ENCODE measurements at places on chromosomes 3 and 15. TPM values are rescaled to one million over a fixed set of nuclear protein-coding genes. Genes with fewer than 3 reads are reported as not detected.

DNA sequence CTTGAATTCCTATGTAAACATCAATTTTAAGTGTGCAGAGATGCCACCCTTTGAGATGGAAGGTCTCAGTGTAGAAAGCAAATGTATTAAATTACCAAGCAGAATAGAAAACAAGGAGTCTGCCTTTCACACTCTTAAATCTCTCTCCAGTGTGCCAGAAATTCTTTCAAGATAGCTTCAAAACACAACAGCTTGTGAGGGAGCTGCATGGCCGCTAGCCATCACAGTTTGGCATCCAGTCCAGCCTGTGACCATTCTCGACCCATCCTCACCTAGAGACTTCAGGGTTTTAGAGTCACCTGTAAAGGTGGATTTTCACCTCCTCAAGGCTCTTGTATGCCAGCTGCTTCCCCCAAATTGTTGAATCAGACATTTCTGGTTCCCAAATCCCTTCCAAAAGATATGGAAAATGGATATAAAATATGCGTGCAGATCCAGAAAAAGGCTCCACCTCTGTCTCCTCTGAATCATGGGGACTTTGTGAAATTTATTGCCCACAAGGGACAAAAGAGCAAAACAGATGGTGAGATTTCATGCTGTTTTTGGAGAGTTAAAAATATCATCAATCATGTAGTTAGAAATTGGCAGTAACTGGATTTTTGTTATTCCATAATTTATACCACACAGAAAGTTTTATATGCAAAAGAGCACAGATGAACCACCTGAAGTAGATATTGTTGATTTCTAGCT lies 114.2 kb upstream of the THRB start:
- peak; percentile 16 for DNase-seq

The EFCC1 gene
- total RNA-seq, result 0.41 TPM

DNA sequence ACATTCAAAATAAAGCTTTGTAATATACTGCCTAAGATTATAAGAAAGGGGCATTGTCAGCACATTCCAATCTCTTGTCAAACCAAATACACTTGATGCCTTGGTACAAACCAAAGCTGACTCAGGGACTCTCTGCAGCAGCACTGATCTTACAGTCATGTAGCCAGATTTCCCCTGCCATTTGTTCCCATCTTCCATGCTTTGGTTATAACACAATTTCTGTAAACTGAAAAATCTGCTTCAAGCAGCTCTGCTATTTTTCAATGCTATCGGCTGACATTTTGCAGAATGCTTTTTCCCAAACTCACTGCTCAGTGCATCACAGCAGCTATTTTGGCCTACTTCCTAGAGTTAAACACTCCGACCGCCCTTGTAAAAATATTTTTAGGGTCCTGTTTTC lies 18.2 kb downstream of the PLOD2 start:
- DNase-seq, result no peak

The ACTRT3 gene
- total RNA-seq, result 0.88 TPM

DNA sequence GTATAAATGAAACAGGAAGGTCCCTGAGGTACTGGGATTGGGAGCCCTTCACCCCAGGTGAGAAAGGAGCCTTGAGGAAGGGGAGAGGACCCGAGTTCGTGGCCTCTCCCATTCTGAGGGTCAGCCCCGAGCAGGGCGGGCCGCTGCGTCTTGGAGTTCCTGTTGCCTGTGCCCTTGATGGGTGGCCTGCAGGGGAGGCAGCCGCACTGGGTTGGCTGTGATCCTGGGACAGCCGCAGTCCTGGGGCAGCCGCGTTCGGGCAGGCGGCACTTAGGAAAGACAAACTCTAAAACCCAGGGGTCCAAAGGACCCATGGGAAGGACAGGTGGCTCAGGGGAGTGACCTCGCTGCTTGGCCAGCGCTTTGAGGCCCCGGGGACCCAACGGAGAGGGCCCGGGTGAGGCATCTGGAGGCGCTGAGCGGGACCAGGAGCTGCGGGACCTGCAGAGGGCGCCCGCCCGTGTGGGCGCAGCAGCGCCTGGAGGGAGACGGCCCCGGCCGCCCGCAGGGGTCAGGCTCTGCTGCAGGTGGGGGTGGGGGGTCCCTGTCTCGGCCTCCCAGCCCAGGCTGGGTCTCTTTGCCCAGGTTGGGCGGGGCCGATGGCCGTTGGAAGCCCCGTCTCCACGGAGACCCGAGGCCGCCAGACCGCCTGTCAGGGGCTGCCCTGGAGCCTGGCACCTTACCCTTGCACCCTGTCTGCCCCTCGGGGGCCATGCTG lies 65.1 kb downstream of the HMCES start:
- no peak for DNase-seq

DNA sequence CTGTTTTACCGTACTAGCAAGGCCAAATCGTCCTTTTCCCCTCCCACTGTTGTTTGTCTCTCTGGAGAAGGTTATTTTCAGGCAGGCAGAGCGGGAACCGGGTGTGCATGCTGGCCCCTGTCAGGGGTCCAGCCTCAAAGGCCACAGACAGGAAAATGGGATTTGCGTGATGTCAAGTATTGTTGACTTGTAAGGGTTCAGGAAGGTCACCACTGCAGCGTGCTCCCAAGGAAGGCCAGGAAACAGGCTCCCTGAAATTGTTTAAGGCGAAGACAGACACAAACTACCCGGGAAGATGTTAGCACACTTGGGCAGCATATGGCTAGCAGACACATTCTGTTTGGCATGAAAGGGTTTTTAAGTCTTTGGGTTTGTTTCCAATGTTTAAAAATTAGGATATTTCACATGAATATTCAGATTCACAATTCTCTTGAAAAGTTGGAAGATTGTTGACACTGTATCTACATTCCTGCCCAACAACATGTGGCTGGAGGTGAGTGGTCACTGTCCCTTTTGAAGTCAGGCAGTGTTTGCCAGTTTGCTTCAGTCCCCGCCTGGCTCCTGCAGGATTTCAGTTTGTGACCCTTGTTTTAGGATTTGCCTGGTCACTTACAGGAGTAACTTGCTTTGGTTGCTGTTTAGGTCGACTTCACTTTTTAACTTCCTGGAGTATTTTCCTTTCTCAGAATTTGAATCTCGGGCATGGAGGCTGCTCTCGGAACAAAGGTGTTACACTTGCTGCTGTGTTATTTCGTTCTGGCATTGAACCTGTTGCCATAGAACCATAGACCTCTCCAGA lies 90.4 kb downstream of the BDH1 start:
- no peak for DNase-seq

DNA sequence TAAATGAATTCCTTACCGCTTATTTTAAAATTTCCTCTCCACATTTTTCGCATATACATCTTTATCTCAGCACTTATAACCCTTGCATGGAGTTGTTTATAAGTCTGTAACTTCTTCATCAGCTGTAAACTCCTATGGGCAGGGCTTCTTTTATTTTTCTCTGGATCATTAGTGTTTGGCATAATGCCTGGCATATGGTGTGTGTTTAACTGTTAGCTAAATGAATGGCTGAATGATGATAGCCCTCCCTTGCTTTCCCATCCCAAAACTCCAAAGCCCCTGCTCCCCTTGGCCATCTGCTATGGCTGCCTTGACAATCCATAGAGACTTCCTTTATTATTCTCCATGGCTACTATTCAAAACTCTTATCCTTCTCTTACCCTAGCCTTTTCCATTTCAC lies 48.1 kb upstream of the SEMA6D start:
- no peak for DNase-seq

DNA sequence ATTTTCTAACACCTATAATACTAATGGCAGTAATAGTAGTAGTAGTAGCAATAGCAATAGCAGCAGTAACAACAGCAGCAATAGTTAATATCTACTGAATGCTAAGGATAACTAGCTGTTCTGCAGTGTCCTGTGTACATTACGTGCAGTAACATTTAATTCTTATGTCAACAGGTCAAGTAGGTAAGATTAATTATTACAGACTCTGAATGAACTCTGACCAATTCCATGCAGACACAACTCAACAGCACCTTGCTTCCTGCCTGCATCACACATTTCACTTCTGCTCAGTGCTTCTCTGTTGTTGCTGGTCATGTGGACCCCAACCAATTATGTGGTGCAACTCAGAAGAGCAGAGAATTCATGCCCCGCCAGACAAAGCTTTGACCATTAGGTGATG lies 39.9 kb upstream of the ARHGEF26 start:
- no peak for DNase-seq

DNA sequence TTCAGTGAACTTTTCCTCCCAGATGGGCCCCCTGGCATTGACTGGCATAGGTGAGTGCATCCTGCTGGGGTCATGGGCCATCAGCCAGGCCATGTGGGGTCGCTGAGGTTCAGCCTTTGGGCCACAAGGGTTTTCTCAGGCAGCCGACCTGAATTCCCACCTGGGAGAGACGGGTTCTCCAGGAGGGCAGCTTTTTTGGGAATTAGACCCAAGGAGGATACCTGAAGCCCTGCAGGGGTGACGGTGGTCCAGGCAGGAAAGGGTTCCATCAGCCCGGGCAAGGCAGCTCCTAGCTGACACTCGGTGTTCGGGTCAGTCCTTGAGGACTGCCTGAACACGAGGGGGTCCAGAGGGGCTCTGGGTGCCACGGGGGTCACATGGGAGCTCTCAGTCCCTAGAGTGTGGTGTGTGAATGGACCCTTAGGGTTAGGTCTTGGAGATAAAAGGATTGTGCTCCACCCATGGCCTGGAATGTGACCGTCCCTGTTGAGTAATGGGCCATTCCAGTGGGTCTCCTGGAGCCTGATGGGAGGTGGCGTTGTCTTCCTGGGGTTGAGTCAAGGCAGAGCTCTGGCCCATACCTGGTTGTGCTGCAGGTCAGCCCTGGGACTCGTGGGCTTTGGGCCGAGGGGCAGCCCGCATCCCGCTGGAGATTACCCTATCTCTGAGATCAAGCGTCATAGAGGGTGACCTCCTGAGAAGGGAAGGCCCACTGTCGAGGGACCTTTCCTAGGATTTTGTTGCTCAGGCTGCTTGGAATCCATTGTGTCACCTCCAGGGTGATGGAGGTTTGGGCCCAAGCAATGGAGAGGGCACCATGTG lies 192.8 kb downstream of the UBE3A start:
- no peak for DNase-seq

GRCh38 chr3:138479438-138479863 lies 45.0 kb downstream of the ESYT3 start:
- DNase-seq, result no peak

DNA sequence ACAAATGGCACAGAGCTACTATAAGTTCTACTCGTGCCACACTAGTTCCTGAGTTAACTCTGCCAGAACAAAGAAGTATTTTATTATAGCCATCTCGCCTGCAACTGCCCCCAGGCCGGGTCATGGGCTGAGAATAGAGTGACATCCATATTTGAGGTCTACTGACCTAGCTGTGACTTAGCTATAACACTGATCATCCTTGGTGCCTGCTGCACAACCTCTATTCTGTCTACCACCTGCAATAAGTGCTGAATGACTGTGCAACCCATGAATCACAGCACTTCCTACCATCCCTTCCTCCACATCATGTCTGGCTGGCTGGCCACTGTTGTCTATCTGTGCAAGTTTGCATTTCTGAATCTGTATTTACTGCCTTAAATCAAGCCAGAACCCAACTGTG lies 506.5 kb upstream of the TBL1XR1 start:
- no peak for DNase-seq

DNA sequence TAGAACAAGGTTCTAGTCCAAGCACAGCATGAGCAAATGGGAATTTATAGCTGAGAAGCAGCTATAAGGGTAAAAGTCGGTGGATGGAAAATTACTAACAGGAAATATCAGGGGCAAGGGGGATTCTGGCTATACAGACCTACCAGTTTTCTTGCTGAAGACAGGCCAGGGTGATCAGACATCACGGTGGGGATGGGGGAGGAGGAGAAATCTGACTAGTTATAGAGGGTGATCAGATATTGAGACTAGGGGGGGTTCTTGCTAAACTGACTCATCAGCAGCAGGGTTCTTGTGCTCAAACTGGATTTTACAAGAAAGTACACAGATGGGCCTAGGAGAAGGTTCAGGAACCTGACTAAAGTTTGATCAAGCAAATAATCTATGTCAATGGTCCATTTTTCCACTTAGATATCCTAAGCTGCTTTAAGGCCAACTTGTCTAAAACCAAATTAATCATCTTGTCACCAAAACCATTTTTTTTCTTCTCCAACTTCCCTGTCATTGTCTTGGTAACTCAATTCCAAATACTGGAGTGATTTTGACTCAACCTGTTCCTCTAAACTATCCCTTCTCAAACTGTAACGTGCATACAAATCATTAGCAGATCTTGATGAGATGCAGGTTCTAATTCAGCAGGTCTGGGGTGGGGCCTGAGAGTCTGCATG lies 4.6 kb downstream of the TMEM212 start:
- no peak for DNase-seq

- no peak for DNase-seq
Measured at GRCh38 chr15:61685971-61686370, 374.3 kb downstream of the VPS13C start.

The CLDN16 gene
- not detected for total RNA-seq

- DNase-seq, result no peak
Measured at GRCh38 chr3:82130046-82130445, 368.6 kb upstream of the GBE1 start.

- DNase-seq, result no peak
Measured at GRCh38 chr15:37932549-37932948, 1.9 kb upstream of the TMCO5A start.

GRCh38 chr3:144636833-144637232 lies 665.2 kb downstream of the DIPK2A start:
- DNase-seq, result no peak

The XCR1 gene
- not detected for total RNA-seq

The KLHDC8B gene
- 27.5 TPM for total RNA-seq

GRCh38 chr3:63768386-63768785 lies 50.7 kb upstream of the C3orf49 start:
- DNase-seq, result no peak

The CADM2 gene
- total RNA-seq, result 2.7 TPM
